ENCODE measurements at places on chromosomes 6 and 20.

GRCh38 chr20:53834062-53834442, 236.3 kb downstream of the BCAS1 start:
- DNase-seq = no peak

DNA sequence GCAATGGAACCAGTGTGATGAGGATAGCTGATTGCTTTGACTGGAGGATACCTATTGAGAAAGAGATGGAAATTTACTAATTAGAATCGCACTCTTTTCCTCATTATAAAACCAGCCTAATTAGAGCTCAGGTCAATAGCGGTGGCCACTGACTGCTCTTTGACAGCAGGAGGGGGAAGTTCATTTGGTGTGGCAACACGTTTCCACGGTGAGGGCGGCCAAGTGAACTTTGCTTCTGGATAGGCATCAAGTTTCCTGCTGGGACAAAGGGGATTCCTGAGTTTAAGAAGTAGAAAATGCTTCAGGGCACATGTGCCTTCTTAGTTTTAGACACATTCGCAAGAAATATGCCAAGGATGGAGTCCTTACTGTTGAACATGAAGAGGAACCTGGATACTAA, 145.3 kb upstream of the NRN1 start:
- no peak for DNase-seq

DNA sequence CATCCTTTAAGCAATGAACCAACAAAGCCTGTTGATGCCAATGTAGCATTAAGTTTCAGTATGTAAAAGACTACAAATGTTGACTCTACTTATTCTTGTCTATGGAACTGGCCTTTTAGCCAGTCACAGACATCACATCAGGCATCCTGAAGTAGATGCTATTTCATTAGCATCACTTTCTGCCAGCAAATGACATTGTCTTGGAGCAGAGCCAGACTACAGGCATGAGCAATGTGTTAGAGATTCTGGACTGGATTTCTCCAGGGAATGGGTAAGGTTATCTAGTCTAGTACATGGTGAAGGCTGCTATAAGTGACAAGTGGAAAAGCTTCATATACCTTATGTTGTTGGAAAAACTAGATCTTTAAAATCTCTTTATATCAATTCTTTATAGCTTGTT, 142.9 kb downstream of the ADGRB3 start:
- no peak for DNase-seq

DNA sequence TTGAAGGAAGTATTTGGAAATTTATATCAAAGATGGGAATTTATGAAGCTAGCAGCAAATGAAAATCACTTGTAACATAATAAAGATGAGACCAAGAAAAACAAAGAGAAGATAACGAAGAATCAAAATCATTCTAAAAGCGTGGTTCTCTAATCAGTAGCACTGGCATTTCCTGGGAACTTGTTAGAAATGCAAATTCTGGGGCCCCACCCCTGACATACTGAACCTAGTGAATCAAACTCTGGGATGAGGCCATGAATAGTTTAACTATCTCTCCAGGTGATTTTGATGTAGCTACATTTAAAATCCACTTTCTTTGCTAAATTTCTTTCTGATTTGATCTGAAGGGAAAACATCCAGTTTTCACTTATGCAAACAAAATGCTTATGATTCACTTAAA, 1075.6 kb downstream of the HACE1 start:
- DNase-seq = no peak

- DNase-seq = no peak
These were observed 22.1 kb downstream of the BLOC1S5 start for GRCh38 chr6:8041913-8042583.

DNA sequence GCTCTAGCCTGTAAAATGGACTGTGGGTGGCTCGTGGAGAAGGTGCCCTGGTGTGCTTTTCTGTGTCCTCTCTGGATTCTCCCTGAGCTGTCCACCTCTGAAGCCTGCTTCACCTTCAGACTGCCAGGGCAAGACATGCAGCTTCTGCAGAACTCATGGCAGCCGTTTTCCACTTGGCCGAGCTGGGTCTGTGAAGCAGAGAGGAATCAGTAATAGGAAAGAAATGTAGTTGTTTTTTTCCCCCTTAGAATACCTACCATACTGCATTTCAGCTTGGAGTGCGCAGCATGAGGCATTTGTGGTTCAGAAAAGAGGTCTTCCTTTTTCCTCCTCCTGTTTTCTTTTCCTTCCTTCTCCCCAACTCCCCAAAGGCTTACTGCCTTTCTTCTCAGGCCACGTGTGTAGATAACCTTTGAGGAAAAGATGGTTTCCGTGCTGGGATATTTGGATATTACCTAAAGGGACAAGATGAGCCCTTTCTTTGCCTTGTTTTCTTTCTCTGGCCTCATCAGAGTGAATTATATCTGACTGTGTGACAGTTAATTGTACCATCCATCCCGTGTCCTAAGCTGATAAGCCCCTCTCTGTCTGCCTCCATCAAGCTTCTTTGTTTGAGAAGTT, 39.4 kb downstream of the RREB1 start:
- no peak for DNase-seq

- no peak for DNase-seq
These were observed 523.7 kb upstream of the SLC35B3 start for GRCh38 chr6:8958894-8959511.

DNA sequence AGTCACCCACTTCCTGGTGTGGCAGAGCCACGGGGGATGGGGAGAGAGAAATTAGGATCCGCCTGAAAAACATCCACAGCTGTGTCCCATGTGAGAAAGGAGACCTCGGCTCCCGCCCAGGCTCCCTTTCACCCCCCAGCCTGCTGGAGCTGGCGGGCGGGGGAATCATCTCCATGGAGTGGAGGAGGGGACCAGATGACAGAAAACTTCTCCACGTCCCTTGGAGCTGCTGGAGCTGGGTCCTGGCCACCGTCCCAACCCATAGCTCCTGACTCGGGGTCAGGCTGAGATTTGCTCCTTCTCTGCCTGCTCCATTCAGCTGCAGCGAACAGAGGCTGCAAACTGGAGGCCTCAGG, 113.8 kb downstream of the CEBPB start:
- DNase-seq = no peak

- no peak for DNase-seq
These were observed 312.0 kb upstream of the NT5E start for GRCh38 chr6:85137865-85138264.

GRCh38 chr20:63032861-63033793, 26.4 kb upstream of the BHLHE23 start:
- no peak for DNase-seq

DNA sequence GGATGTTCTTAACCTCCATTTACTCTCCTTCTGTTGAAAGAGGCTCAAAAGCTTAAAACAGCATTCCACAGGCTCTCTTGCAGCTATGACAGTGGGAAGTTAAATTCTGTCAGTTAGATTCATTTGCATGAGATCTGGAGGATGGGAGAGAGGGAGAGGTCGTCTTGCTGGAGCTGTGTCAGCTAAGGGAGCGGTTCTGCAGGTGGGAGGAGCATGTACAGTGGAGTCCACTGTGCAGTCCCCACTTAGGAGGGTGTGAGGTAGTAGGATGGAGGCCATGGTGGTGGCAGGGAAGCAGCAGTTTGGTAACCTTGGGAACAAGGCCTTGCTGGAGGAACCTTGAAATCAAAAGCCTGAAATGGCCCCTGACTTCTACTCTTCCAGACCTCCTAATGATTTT, 12.0 kb upstream of the B4GALT5 start:
- DNase-seq = no peak

DNA sequence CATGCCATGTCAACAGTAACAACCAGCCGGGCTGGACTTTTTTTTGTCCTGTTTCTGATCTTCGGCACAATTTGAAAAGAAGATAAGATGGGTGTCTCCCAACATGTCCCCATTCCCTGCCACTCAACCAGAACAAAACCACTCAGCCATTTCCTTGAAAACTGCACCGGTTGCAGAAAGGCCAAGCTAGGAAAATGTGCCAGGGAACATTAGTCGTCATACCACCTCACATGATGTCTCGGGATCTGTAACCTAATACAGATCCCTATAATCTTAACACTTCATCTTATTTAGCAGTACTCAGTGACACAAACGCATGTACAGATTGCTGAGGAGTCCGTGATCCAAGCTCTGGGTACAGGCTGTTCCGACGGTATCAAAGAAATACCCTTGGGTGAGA, 46.5 kb downstream of the ALDH8A1 start:
- no peak for DNase-seq

- no peak for DNase-seq
These were observed 15.7 kb downstream of the PLAGL2 start for GRCh38 chr20:32191873-32192272.

DNA sequence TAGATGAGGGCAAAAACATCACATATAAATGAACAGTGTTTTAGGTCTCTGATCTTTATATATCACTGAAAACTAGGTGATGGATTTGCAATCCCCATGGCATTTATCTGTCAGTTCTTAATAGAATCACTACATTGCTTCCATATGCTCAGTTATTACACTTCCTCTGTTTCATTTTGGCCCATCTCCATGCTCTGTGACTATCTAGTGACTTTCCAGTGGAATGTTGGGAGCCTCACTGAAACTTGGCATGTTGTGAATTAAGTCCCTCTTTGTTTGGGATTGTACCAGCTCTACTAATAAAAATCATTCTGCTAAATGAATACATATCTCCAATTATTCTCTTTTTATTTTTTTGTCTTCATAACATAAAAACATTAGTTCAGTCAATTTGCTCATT, 226.1 kb upstream of the CEP162 start:
- no peak for DNase-seq

GRCh38 chr6:103405321-103405720, 1454.4 kb downstream of the HACE1 start:
- DNase-seq = no peak

- no peak for DNase-seq
These were observed 420.9 kb downstream of the CDKAL1 start for GRCh38 chr6:20955131-20955530.

DNA sequence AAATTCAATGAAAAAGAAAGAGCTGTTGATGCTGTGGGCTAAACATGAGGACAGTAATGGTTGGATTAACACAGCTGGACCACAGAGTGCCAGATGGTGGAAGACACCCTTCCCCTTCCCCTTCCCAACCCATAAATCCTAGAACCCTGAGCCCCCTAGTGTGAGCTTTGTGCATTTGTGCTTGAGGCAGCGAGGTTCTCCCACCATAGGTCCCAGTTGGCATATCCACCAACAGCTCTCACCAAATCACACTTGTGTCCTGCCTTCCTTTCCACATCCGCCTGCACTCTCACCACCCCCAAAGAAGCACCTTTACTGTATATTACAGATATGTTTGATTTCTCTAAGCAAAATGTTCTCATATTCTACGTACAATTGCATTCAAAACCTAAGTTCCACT, 32.8 kb upstream of the HBS1L start:
- DNase-seq = no peak

- DNase-seq = no peak
These were observed 2.8 kb upstream of the FANCE start for GRCh38 chr6:35449287-35449881.

DNA sequence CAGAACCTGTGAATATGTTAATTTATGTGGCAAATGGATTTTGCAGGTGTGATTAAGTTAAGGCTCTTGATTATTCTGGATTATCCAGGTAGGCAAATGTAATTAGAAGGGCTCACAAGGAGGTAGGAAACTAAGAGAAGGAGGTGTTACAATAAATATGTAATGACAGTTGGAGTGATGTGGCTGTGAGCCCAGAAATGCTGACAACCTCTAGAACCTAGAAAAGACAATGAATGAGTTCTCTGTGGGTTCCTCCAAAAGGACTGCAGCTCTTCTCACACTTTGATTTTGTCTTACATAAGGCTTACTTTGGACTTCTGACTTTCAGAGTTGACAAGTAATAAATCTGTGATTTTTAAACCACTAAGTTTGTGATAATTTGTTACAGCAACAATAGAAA, 406.6 kb upstream of the EPHA7 start:
- DNase-seq = no peak

GRCh38 chr6:14784596-14785492, 461.0 kb upstream of the JARID2 start:
- DNase-seq = no peak

- DNase-seq = no peak
These were observed 182.4 kb downstream of the TSHZ2 start for GRCh38 chr20:53154540-53154939.

GRCh38 chr20:37392441-37393195, 46.7 kb downstream of the SRC start:
- no peak for DNase-seq

GRCh38 chr20:17898548-17898994, 70.0 kb downstream of the SNX5 start:
- peak; percentile 10 for DNase-seq

DNA sequence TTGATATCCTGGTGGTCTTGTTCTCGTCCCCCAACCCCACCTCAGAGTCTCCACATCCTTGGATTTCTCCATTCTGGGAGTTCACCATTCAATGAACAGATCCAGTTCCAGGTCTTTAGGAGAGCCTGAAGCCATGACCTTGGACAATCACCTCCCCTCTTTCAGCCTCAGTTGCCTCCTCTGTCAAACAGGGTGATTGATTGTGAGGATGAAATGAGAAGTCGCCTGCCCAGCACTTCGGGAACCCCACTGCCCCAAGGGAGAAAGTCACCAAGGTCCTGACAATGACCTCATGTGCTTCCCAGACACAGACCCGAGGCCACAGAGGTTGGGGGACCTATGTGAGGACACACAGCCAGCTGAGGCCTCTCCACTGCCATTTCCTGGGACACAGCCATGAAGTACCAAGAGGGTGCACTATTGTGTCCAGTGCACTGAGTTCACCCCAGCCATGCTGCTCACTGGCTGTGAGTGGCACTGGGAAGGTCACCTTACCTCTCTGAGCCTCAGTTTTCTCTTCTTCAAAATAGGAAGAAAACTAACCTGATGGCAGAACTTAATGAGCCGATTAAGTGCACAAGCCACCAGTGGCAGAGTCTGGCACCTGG, 61.7 kb downstream of the SNAI1 start:
- no peak for DNase-seq

DNA sequence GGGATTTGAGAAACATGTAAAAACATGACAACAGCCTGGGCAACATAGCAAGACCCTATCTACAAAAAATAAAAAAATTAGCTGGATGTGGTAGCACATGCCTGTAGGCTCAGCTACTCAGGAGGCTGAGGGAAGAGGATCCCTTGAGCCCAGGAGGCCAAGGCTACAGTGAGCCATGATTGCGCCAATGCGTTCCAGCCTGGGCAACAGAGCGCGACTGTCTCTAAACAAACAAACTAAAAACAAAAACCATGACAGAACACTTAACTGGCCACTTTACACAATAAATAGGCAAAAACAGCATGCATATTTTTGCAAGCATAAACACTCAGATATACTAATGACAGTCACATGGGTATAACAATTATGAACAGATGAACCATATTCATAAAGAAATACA, 60.0 kb downstream of the SYTL3 start:
- no peak for DNase-seq

Measured in stimulated activated CD8-positive, alpha-beta memory T cell treated with anti-CD3 and anti-CD28 coated beads, Interleukin-12 subunit alpha, Interleukin-12 subunit beta, amount 100 ng/mL, for 4 hours (primary cell).